Activated CD4-positive, alpha-beta T cell treated with anti-CD3 and anti-CD28 coated beads for 36 hours (primary cell): ENCODE measurements at places on chromosomes 13 and 19. TPM values are rescaled to one million over a fixed set of nuclear protein-coding genes. Genes with fewer than 3 reads are reported as not detected.

- DNase-seq: peak; percentile 76
- H3K36me3 ChIP-seq: no peaks in the 10 kb centered on the region
- H3K4me1 ChIP-seq: peaks cover 4% of the 10 kb centered on the region
- peaks cover 4% of the 10 kb centered on the region for H3K27me3 ChIP-seq
Observed at GRCh38 chr19:4732680-4733114, 9.1 kb upstream of the DPP9 start.

DNA sequence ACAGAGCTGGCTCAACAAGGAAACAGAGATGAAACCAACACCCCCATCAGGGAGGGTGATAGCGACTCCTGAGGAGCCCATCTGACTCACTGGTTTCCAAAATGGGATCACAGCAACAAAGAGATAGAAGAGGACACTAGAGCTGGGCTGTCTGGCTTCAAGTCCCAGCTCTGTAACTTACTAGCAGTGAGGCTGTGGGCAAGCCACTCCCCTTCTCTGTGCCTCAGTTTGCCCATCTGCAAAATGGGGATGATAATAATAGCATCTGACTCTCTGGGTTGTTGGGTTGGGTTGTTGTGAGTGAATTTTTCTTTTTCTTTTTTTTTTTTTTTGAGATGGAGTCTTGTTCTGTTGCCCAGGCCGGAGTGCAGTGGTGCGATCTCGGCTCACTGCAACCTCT is 14.3 kb downstream of the IGSF23 start:
- no peak overlapping the region for H3K27ac ChIP-seq
- H3K4me1 ChIP-seq: no peaks in the 10 kb centered on the region
- no peak overlapping the region for H3K4me3 ChIP-seq
- peaks cover 8% of the 10 kb centered on the region for H3K27me3 ChIP-seq
- H3K36me3 ChIP-seq: no peaks in the 10 kb centered on the region

DNA sequence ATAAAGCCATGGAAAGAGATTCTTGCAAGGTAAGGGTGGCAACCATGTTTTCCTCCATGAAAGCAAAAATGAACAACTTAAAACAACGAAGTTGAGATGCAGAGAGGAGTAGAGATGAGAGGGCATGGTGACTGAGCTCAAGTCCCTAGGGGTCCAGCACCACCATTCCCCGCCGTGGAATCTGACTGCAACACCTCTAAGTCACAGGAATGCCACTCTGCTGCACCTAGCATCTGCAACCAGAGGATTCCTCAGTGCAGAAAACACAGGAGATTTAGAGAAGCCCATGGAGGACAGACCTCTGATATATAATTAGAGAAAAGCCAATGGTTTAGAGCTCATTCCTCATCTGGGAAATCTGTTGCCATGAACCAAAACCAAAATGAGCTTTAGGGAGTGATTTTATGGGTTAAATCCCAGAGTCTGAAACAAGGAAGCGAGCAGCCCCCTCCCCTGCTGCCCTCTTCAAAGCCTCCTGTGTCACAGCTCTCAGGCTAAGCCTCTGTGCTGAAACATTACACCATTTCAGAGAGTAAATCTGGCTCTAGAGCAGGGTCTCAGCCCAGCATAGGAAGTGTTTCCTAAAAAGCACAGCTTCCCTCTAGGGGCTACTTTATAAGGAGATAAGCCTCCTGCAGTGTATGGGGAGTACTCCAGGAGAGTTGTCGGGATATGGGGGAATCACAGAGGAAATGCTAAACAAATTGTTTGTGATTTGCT is 1043.6 kb downstream of the UQCRFS1 start:
- no peak for DNase-seq

PLK5 gene
- total RNA-seq: not detected

GRCh38 chr19:39752390-39752789 is 14.6 kb upstream of the CLC start:
- H3K36me3 ChIP-seq: no peaks in the 10 kb centered on the region
- H3K4me1 ChIP-seq: no peaks in the 10 kb centered on the region
- peak; percentile 38 for DNase-seq
- no peak overlapping the region for H3K4me3 ChIP-seq

- DNase-seq: peak; percentile 79
- peaks cover 43% of the 10 kb centered on the region for H3K4me1 ChIP-seq
Observed at GRCh38 chr13:41458187-41458760, 924 bp downstream of the RGCC start.

- no peak for DNase-seq
- no peaks in the 10 kb centered on the region for H3K27me3 ChIP-seq
- H3K4me3 ChIP-seq: no peak overlapping the region
- peaks cover 92% of the 10 kb centered on the region for H3K4me1 ChIP-seq
Observed at GRCh38 chr13:99226513-99226912, 25.9 kb downstream of the UBAC2 start.
